ENCODE measurements at places on chromosomes 4 and X. TPM values are rescaled to one million over a fixed set of nuclear protein-coding genes. Genes with fewer than 3 reads are reported as not detected.

The ADGRG2 gene
- not detected for total RNA-seq

The CEP135 gene
- 7.4 TPM for total RNA-seq

- DNase-seq: no peak
These were observed 16.5 kb upstream of the BMPR1B start for GRCh38 chr4:94741304-94741703.

GRCh38 chr4:145436796-145437195 lies 44.9 kb upstream of the SMAD1 start:
- no peak for DNase-seq

DNA sequence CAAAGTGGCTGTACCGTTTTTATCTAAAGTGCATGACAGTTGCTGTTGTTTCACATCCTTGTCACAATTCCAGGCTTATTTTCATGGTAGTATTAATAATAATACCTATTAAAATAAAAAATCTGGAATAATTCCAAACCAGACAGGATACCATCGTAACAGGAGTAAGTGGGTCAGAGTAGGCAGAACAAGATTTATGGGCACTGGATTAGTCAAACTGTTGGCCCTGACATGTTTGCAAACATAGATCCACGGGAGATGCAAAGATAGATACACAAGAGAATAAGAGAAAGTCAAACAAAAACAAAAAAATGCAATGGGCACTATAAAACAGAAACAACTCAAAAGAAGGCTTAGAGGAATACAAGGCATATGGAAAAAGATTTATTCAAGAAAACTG lies 449.5 kb upstream of the HS3ST1 start:
- no peak for DNase-seq

DNA sequence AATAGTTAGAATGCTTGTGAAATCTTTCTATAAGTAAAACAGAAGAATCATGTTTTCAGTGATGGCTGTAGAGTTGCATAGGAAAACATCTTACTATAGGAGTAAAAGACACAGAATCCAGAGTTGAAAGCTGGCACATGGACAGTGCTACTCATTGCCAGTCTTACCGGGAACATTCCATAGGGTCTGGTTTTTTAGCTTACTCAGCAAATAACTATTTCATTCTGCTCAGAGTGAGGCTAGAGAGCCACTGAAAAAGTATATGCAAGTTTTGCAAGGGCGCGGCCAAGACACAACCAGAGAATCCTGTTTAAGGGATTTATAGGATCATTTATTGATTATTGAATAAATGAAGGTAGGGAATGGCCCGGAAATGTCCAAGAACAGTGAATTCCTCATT lies 60.3 kb downstream of the MTHFD2L start:
- no peak for DNase-seq

GRCh38 chrX:136658151-136658550 lies 10.2 kb downstream of the CD40LG start:
- DNase-seq: no peak

- no peak for DNase-seq
These were observed 165.3 kb downstream of the GPM6A start for GRCh38 chr4:175646802-175647201.

DNA sequence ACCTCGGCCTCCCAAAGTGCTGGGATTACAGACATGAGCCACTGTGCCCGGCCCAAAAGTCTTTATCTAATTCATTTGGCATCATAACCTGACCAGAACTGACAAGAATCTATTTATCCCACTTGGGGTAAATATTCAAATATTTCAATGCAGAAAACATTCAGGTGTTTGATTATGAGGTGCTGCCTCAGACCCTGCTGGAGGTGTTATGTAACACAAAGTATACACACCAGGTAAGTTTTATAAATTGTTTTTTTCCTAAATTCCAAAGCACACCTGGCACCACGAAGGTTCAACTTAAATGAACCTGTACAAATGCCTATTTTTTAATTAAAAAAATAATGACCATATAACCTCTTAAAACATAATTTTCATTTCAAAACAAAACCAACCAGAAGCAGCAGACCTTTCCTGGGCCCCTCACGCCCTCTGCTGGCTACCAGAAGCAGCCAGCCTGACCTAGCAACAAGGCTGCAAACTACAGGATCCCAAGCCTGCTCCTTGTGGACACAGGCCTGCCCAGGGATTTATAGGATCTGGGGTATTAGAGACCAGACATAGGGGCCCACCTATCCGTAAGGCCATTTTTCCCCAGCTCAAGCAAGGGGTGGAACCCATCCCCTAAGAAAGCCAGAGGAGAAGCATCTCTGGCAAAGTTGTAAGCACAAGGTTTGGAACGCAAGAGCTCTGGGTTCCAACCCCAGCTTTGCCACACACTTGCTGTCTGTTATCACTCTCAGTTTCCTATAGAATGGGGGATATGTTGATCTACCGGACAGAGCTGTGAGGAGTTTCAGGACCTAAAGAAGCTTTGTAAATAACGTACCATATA lies 11.7 kb downstream of the OTUD5 start:
- no peak for DNase-seq

The UGT2A1 gene
- total RNA-seq: 1.1 TPM

- DNase-seq: no peak
These were observed 247.5 kb upstream of the PRKX start for GRCh38 chrX:3960952-3961351.

The GLA gene
- total RNA-seq: 36.7 TPM

The TRIM75 gene
- total RNA-seq: not detected

GRCh38 chrX:71514367-71515037 lies 18.4 kb upstream of the OGT start:
- DNase-seq: no peak

- DNase-seq: no peak
These were observed 7.9 kb downstream of the NONO start for GRCh38 chrX:71291381-71291780.

GRCh38 chr4:48862661-48863060 lies 31.8 kb downstream of the OCIAD1 start:
- no peak for DNase-seq

DNA sequence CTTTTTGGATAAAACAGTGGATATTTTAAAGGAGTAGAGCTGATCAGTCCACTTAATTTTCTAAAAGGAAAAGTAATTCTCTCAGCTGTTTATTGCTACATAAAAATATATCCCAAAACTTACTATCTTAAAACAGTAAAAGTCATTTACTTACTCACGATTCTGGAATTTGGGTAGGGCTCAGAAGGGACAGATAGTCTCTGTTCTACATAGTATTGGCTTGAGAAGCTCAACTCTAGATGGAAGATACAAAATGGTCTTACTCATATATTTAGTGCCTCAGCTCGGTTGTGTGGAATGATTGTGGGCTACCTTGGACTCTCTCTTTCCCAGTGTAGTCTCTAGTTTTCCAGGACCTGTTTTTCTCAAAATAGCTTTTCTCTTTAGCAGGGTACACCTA lies 691.5 kb upstream of the POU3F4 start:
- DNase-seq: no peak

- DNase-seq: no peak
These were observed 13.8 kb upstream of the ZNF674 start for GRCh38 chrX:46559062-46559461.

GRCh38 chr4:38567457-38567856 lies 96.5 kb upstream of the KLF3 start:
- no peak for DNase-seq

- DNase-seq: no peak
These were observed 56.8 kb downstream of the SMIM20 start for GRCh38 chr4:25970691-25971432.

The HPSE gene
- total RNA-seq: 30.7 TPM

The PABPC4L gene
- total RNA-seq: 0.13 TPM

- no peak for DNase-seq
These were observed 4.1 kb downstream of the POF1B start for GRCh38 chrX:85375333-85375738.

GRCh38 chrX:119495734-119496726 lies 27.8 kb downstream of the SLC25A5 start:
- no peak for DNase-seq

DNA sequence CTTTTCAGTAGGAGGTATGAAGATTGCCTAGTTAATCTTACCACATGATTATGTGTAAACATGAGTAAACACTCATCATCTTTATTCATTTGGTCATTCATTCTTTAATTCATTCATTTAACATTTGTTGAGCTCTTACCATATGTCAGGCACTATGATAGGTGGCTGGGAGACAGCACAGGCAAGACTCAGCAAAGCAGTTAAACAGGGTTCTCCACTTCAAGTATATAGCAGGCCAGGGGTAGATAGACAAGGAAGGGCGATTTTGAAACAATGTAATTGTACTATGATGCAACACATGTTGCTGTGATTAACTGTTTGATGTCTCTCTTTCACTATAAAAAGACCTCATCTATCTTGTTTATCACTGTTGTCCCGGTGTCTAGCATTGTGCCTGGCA lies 84.3 kb upstream of the GPR101 start:
- no peak for DNase-seq

DNA sequence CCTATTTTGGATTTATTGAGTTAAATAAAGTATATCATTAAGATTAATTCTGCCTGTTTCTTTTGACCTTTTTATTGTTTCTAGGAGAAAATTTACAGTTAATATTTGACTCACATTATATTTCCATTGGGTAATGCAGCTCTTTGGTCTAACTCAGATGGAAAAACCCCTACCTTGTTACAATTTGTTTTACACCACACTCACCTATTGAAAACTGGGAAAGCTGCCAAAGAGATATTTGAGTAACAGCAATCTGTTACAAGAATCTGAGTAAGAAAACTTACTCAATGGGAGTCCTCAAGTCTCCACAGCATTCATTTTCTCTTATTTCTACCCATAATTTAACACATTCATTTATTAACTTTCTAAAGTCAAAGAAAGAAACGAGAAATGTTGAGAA lies 108.0 kb upstream of the TLL1 start:
- DNase-seq: no peak

DNA sequence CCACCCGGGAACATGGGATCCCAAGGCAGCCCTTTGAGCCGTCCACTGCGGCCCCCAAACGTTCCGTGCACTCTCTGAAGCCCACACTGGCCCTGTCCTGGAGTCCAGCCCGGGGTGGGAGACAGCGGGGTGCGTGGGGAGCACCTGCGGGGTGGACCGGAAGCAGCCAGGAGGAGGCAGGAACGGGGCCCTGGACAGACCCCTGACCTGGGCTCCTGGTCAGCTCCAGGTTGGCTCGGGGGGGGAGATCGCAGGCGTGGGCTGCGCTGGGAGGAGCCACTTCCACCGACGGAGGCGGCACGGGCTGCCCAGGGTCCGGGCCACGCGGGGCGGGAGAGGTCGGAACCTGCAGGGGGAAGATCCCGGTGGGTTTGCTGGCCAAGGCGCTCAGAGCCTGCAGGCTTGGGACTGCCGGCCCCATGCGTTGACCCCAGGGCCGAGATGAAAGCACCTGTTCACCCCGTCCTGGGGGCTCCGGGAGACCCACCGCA lies 5.7 kb upstream of the PLCXD1 start:
- no peak for DNase-seq

DNA sequence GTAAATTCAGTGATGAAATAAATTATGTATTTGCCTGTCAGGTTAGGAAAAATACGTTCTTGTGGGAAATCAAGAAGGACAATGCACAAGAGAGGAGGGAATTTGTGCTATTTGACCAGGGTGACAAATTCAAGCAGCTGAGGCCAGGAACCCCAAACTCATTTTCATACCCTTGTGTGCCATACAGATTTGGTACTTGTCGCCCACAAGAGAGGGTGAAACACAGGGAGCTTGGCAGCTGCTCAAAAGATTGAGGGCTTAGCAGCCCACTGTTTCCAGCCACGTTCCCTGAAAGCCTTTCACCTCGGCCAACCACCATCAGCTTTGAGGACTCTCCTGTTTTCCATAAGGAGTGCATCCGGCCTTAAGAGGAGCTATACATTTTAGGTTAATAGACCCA lies 111.2 kb downstream of the COL25A1 start:
- no peak for DNase-seq

- DNase-seq: no peak
These were observed 725.8 kb downstream of the RAPGEF2 start for GRCh38 chr4:159828687-159829086.

GRCh38 chrX:9698576-9698975 lies 67.1 kb downstream of the GPR143 start:
- no peak for DNase-seq

- DNase-seq: no peak
These were observed 94.8 kb downstream of the LARP7 start for GRCh38 chr4:112731715-112732114.

- DNase-seq: no peak
These were observed 191.4 kb downstream of the ADAMTS3 start for GRCh38 chr4:72377491-72378194.

DNA sequence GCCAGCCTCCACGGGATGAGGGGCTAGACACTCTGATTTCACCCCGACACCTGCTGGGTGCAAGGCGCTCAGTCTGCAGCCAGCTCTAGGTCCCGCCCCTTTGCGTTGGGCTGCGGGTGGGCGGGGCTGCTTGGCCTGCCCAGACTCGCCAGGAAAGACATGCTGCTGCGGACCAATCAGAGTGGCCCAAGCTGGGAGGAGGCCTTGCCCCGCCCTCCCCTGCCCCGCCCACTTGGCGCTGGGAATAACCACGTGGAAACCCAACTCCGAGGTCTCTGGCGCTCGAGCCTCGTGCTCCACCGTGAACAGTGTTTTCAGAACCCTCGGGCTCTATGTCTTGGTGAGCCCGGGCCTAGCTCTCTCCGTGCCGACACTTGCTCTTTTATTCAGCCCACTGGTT lies 5.3 kb upstream of the VMA21 start:
- DNase-seq: no peak

The RTL3 gene
- total RNA-seq: not detected

DNA sequence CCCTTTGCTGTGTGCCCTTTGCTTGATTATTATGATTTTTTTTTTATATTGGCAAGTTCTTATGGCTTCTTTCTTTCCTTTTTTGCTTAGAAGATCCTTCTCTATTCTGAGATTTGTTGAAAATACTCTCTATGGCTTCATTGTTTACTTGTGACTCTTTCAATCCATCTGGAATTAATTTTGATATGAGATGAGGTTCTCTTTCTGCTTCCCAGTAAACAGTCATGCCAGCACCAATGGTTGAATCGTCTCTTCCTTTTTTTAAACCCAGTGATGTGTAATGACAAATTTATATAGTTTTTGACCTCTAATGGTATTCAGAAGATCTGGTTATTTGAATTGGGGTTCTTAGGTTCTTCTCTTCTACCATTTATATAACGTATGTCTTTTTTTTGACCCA lies 121.8 kb downstream of the ARHGAP10 start:
- no peak for DNase-seq

The MTMR8 gene
- 0.63 TPM for total RNA-seq

The MAGEA8 gene
- total RNA-seq: not detected

DNA sequence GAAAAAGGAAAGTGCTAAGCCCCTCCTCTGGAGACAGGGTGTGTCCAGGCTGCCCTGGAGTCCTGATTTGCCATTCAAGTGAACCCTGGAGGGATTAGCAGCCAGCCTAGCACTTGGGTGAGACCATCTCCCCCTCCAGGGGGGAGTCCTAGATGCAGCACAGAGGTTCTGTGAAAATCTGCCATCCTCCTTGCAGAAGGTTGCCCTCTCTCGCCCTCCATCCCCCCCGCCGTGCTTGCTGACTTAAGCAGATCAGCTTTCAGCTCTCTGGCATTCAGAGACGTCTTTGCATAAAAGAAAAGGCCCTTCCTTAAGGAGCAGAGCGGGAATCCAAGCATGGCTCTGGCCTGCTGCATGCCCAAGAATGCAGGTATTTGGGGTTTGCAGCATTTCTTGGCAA lies 102.1 kb upstream of the SCML1 start:
- no peak for DNase-seq

The TMEM150C gene
- 4.4 TPM for total RNA-seq
